NCI-H2081 treated with DMSO at 0.1 percent for 48 hours (cell line): ENCODE measurements at places on chromosomes 12 and 14.

- DNase-seq, result no peak
Measured at GRCh38 chr12:38144049-38144448, 172.5 kb upstream of the ALG10B start.

GRCh38 chr12:42871816-42872215, 282.3 kb upstream of the PRICKLE1 start:
- DNase-seq, result no peak

DNA sequence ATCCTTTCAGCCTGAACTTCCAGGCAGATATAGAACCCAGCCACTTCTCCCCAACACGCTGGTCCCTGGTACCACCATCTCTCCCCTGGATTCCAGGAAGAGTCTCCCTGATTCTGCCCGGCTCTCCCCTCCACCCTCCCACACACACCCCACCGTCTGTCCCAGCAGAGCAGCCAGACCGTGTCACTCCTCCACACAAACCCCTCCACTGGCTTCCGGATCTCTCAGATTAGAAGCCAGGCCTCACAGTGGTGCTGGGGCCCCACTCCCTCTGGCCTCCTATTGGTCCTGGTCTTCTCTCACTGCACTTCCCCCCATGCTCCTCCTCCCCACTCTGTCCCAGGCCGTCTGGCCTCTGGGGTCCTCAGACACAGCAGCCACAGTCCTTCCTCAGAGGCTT, 52.4 kb upstream of the CDKN3 start:
- no peak for DNase-seq

DNA sequence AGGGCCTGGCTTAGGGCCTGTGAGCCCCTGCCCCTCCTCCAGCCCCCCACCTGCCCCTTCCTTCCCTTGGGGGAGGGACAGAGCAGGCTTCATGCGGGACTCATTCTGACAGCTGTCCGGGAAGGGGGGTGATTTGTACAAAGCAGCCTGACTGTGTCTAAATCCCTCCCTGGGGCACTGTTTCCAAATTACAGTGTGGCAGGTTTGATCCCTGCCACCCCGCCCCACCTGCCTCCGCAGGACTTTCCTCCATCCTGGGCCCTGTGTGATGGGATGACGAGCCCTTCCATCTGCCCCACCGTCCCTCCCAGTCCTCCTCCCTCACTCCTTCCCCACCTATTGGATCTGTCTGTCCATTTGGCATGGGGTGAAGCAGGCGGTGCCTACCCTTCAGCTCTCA, 363.9 kb downstream of the BCL11B start:
- no peak for DNase-seq

GRCh38 chr12:26769611-26770010, 63.4 kb downstream of the ITPR2 start:
- no peak for DNase-seq

DNA sequence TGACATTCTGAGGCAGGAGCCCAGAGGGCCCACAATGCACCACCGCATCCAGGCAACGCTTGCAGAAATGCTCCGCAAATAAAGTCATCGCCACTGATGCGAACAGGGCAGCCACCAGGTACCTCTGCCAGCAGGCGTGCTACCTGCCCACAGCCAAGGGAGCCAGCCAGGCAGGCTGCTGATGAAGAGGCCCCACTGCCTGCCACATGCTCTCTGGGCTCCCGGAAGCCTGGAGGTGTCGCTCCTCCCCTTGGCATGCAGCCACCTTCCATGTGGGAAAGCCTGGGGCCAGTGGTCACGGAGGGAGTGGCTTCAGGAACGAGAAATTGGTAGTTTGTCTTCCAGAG, 14.7 kb downstream of the GPR132 start:
- peak; percentile 18 for DNase-seq

DNA sequence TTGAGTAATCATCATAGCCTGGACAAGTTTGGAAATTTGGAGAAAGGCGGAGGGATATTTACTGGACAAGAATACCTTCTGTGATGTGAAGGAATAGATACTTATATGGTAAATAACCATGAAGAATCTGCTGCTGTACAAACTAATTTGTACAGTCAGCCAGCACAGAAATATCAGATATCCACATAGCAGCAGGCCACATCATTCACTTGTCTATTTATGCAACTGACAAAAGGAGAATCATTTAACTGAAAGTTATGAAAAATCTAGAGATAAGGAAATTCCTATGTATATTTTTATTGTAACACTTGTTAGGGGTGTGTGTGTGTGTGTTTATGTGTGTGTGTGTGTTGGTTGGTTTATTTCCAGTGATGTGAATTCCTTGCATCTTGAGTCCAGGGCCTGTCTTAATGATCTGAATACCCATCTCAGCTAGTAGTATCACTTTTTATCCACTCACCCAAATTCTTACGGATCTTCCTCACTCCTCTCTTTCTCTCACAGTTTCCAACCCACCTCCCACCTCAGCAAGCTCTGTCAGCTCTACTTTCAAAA, 10.5 kb upstream of the LRIG3 start:
- DNase-seq, result no peak

GRCh38 chr14:80705241-80705980, 236.1 kb downstream of the CEP128 start:
- DNase-seq, result no peak

DNA sequence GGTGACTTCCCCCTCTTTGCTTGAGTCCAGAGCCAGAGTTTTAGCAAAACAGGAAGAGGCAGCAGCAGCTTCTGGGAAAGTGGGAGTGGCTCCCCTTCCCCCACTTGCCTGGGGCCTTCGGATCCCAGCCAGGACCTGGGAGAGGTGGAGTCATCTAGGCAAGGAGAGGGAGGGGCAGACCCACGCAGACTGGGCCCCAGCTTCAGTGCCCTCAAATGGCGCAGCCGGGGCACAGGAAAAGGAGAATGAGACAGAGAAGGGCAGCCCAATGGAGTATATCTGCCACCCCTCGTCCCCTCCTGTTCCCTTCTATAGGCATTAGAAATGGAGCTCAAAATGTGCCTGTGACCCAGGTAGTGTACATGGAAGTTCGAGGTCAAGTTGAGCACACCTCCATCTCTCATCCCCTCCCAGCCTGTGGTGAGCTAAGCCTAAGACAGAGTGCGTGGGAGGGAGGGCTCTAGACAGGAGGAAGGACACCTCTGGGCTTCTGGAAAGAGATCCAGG, 9.3 kb upstream of the HDAC7 start:
- no peak for DNase-seq

- peak; percentile 55 for DNase-seq
Measured at GRCh38 chr12:69719336-69720316, 19.0 kb upstream of the RAB3IP start.

DNA sequence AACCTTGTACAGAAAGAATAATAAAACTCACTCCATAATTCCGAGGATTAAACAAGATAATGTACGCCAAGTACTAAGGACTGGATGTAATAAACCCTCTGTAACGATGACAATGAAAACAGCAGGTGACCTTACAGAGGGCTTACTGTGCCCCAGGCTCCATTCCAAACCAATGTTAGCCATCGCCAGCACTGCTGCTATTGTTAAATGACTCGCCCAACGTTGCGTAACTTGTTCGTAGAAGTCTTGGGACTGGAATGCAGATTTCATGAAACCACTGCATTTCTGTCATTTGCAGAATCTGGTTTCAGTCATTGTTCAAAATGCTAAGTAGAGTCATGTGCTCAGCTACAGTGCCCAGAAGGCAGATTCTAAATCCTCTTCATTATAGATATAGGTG, 728 bp upstream of the STON2 start:
- no peak for DNase-seq

GRCh38 chr14:96598332-96598928, 96.2 kb downstream of the PAPOLA start:
- DNase-seq, result no peak

DNA sequence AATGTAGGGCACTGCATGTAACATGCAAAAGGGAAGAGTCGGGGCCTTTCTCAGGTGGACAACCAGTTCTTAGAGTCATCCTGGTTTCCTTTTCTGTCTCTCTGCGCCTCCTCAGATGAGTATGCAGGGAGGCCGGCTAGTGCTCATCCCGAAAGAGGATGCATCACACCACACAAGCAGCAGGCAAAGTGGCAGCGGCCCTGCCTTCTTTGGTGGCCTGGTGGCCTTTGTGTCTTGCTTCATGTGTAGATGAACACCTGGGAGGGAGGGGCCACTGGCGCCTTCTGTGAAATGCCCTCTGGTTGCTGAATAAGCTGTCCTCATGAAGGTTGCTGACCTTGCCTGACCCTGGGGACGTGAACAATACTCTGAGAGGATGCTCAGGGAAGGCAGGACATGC, 18.0 kb downstream of the SLC24A4 start:
- DNase-seq, result no peak

DNA sequence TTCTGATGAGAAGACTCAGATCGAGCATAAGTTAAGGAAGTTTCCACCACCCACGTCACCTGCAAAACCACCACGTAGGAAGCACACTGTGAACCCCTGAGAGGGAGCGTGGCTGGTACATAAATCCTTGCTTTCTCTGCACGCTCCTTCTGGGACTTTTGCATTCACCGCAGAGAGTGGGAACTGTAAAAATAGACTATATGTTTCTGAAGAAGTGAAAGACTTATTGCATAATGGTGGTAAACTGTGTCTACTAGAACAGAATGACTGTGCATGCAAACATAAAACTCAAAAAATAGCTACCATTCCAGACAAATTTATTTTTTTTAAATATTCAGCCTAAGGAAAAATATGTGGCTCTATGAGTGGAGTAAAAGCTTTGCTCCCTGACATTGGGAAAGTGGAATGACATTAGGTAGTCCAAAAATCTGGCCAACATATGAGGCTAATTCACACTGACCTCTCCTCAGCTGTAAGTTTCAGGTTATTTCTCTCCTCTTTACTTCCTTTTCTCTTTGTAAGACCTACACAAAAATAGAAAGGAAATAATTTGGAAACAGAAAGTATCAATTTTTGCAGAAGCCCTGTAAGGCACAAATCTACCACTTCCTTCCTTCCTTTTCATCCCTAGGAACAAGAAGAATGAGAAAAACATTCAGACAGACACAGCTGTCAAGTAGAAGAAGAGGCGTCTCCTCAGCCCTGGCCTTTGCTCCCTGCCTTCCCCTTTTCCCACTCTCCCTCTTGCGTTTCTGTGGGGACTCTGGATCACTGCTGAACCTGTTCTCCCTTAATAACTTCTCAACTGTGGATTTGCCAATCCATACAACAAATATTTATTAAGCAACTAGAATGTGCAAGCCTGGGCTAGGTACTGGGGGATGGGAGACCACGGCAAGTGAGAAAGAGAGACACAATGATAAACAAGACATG, 264.3 kb upstream of the FOXN3 start:
- DNase-seq, result no peak

DNA sequence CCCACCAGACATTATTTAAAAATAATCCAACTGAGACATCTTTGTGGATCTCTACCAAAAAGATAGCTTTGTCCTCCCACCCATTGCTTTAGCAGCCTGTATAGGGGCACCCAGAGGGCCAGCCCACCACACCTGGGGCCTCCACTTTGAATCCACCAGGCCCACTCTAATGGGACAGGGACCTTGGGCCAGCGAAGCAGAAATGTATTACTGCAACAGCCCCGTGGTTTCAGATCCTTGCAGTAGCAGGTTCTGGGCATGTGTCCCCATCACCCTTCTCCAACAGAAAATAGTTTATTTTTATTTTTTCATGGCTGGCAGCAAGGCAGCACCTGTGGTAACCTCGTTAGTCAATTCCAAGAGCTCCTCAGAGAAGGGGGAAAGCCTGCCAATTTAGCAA, 218.4 kb downstream of the ZFP36L1 start:
- DNase-seq, result no peak

DNA sequence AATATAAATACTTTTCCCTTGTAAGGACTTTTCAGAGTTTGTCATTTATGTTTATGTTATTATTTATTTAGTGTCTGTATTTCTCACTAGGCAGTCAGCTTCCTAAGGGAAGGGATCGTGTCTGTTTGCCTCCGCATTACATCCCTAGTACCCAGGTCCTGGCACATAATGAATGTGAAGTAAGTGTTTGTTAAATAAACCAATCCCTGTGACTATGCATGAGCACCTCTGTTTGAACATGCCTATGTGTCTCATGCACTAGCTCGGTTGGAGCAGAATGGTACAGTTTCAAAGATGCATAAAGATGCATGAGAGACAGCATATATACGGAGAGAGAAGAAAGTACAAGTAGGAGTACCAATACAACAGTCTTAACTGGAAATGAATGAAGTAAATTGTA, 99.3 kb downstream of the KIF21A start:
- DNase-seq, result no peak

DNA sequence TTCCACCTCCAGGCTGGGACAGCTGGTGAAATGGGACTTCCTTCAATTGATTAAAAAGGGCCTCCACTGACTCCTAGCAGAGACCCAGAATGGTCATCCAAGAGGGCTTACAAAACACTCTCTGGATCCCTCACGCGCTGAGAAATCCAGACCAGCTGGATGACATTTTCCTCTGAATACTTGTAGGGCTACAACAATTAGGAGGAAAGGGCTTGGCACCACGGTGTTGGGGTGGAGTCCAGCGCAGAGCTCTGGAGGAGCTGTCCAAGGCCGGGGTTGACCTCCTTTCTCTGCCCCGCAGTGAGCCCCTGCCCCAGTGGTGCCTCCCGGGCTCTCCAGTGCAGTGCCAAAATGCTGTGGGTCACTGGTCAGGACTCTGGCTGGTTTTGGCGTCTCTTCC, 189.0 kb upstream of the CCND2 start:
- no peak for DNase-seq

DNA sequence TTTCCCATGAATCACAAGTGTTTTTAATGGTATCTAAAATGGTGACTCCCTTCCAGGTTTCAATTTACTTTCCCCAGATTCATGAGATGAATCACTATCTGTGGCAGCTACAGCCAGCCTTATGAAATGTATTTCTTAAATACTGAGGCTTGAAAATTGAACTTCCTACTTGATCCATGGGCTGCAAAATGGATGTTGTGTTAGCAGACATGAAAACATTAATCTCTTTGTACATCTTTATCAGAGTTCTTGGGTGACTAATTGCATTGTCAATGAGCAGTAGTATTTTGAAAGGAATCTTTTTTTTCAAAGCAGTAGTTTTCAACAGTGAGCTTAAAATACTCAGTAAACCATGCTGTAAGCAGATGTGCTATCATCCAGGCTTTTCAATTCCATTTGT, 250.8 kb downstream of the SLC6A15 start:
- no peak for DNase-seq

GRCh38 chr12:1367331-1368291, 226.8 kb downstream of the FBXL14 start:
- DNase-seq, result no peak

GRCh38 chr14:79728331-79728730, 483.0 kb downstream of the DIO2 start:
- no peak for DNase-seq
